AG04450 (cell line): ENCODE measurements at places on chromosomes 2 and 18. TPM values are rescaled to one million over a fixed set of nuclear protein-coding genes. Genes with fewer than 3 reads are reported as not detected.

DNA sequence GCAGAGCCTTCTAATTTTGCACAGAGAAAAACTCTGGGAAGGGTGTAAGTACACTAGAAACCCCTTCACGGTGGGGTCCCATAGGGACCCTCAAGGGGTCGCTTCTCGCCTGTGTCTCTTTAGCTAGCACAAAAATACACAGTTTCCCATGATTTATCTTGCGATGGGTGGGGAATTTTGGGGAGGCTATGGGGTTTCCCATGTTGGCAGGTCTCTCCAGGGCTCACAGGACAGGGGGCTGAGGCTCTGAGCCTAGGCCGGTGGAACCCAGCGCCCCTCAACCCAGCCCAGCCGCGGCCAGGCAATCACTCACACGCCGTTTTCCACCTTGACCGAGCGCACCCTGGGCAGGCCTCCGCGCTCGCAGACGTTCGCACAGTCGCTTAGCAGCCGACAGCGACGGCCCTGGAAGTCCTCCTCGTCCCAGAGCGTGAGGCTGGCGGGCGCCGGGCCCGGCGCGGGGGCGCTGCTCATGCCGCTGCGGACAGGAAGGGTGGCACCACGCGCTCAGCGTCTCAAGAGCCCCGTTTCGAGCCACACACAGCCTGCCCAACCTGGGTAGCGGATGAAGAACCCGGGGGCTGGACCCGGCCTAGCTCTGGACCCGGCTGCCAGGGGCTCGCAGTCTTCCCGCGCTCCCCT is 398 bp downstream of the CRYBA2 start:
- no peak for DNase-seq

- DNase-seq = no peak
These were observed 59.3 kb downstream of the AQP4 start for GRCh38 chr18:26806224-26806623.

- no peak for DNase-seq
These were observed 324.4 kb downstream of the ALK start for GRCh38 chr2:29597035-29597434.

The HRH4 gene
- polyA plus RNA-seq = 0.01 TPM in 1 of 2 replicates, not detected in the other

The NOL4 gene
- polyA plus RNA-seq = not detected in 2 replicates
